ENCODE measurements at places on chromosomes 2 and 18. TPM values are rescaled to one million over a fixed set of nuclear protein-coding genes. Genes with fewer than 3 reads are reported as not detected.

DNA sequence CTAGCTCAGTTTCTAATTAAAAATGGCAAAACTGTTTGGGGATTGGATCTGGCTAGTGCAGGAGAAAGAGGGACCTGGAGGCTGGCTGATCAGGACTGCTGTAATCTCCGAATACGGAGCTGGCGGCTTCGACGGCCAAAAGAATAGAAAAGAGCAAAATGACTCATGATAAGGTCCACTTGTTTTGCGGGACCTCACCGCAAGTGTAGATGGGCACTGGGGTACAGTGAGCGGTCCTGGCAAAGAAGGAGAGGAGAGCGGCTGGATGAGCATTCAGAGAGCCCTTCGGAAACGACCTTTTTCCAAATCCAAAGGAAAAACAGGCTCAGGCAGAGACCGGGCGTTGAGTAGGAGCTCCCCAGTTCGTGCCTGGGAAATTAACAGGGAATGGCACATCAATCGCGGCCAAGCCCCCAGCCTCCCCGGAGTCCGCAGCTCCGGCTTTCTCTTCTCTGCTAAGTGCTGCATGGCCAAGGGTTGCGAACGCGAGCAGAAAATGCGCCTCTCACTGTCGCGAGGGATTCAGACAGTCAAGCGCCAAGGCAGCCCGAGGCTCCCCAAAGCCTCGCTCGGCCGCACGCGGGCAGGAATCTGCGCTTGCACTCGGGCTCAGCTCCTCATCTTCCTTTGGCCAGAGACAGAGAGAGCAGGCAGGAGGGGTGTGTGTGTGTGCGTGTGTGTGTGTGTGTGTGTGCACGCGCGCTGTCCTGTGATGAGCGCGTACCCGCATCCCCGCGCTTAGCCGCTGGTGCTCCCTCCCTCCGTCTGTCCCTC, 1.8 kb downstream of the DCC start:
- no peak for DNase-seq

DNA sequence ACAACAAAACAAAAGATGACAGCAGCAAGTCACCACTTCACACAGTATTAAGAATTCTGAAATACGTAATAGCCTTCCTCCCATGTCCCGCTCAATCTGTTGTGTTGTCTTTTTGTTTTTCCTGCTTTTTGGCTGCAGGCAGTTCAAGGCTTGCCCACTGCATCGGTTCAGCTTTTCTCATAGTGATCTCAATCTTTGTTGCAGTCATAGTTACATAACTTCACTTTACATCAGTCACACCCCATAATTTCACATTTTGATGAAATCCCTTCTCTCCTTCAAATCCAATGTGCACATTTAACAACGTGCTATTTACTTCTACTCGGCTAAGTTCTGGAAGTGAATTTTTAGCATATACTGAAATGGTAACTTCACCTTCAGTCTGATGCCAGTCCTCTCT, 33.8 kb upstream of the HAAO start:
- DNase-seq, result no peak

GRCh38 chr2:196182439-196183171, 11.2 kb upstream of the STK17B start:
- no peak for DNase-seq

DNA sequence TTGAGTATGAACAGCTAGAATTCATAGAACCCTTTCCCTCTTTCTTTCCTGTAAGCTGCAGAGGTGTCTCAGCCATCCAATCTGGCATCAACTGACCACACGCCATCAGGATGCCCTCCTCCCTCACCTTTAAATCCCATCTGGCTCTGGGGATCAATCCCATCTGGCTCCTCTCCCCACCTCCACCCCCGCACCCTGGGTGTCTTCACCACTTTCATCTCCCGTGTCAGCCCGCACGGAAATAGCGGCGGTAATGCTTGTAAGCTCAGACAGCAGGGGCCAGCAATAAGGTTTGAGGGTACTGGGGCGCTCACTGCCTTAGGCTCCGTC, 508 bp upstream of the TUBA4B start:
- peak; percentile 46 for DNase-seq

INSIG2 gene
- total RNA-seq, result 28.4 TPM

CYP27A1 gene
- total RNA-seq, result 5.7 TPM
